ENCODE measurements at places on chromosomes 7 and 10.

- H3K4me3 ChIP-seq: no peak overlapping the region
- no peaks in the 10 kb centered on the region for H3K4me1 ChIP-seq
- no peak for DNase-seq
- H3K27ac ChIP-seq: no peak overlapping the region
- peaks cover 61% of the 10 kb centered on the region for H3K36me3 ChIP-seq
Observed at GRCh38 chr10:101612872-101613271, 24.8 kb downstream of the DPCD start.

GRCh38 chr10:62010366-62010765, 108.9 kb downstream of the ARID5B start:
- no peak for DNase-seq
- peaks cover 31% of the 10 kb centered on the region for H3K4me1 ChIP-seq
- no peaks in the 10 kb centered on the region for H3K27me3 ChIP-seq
- no peak overlapping the region for H3K27ac ChIP-seq
- no peaks in the 10 kb centered on the region for H3K36me3 ChIP-seq

GRCh38 chr10:71589617-71590551, 129.7 kb downstream of the C10orf105 start:
- H3K4me1 ChIP-seq: no peaks in the 10 kb centered on the region
- no peak for DNase-seq
- H3K4me3 ChIP-seq: no peak overlapping the region
- no peak overlapping the region for H3K27ac ChIP-seq
- peaks cover 3% of the 10 kb centered on the region for H3K27me3 ChIP-seq

DNA sequence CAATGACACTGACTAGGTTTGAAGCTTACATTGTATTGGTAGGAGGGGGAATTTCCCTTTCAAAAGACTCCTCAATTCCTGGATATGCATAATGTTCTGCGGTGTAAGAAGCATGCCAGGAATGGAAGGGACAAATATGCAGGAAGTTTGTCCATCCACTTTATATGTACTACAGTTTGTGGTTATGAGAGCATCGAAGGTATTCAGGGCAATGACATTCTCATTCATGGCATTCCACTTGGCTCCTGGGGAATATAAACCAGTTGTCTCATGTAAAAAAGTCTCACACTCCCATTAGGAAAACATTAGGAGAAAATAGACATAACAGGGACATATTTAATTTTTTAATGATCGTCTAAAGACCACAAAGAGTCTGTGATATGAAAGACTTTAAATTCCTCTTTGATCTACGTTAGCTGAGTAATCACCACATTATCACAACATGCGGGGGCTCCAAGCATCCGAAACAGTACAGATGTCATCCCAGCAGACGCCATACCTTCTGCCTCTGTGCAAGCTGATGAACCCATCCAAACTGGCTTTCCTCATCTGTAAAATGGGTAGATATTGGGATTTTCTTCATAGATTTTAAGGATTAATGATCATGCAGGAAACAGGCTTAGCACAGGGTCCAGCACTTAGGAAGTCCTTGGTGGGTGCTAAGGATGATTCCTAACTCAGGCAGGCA, 675.3 kb downstream of the INHBA start:
- DNase-seq: no peak
- no peak overlapping the region for H3K27ac ChIP-seq
- no peaks in the 10 kb centered on the region for H3K36me3 ChIP-seq
- no peaks in the 10 kb centered on the region for H3K4me1 ChIP-seq

Data from heart left ventricle (tissue), 16 donors.